CD8-positive, alpha-beta T cell (primary cell): ENCODE measurements at places on chromosomes 13 and 19.

GRCh38 chr13:110329798-110330461 is 22.8 kb downstream of the COL4A2 start:
- DNase-seq, result no peak

GRCh38 chr13:113836768-113837559 is 26.9 kb downstream of the GAS6 start:
- no peak for DNase-seq

DNA sequence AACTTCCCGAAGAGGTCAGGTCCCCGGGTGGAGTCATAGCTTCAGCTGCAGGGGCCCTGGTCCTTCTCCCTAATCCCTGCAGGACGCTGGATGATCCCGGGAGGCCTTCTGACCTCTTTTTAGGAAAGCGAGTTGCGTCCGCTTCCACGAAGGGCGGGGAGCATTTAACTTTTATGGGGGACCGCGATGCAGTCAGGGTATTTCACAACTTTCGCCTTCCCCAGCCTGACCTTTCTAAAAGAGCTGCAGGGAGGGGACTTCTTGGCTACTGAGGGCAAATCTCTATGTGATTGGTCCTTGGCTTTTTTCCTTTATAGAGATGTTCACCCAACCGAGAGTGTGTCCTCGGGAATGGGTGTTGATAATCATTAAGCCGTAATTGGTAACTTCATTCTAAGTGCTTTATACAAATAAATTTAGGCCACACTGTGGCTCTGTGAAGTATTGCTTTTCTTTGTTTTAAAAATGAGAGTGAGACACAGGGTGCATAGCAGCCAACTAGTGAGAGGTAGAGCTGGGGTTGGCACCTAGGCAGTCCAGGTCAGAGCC is 778 bp downstream of the ZNF230 start:
- no peak for DNase-seq

DNA sequence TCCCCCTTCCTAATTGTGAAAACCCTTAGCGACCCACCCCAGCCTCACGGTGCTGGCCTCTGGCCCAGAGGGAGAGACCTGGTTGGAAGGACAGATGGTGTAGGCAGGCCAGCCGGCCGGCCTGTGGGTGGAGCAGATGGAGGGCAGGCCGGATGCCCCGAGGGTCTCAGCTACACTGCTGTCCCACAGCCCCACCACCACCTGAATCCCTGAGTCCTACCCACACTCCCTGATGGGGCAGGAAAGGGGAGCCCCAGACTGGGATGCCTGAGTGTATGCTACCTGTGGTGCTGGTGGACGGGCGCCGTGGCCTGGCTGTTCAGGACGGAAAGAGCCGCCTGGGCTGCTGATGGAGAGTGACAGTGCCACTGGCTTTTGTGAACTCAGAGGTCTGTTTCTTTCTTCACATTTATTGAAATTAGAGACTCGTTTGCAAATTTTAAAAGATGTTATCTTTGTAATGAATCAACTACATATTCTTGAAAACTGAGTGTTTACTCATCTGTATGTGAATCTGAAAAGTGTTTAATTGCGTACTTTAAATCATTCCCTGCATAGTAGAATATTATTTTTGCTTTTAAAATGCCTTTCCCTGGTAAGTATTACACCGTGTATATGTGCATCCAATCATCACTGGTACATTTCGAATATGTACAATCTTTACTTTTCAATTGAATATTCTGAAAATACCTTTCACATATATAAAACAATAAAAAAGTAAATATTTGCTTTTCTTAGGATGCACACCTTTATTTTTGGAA is 35.7 kb downstream of the TFDP1 start:
- DNase-seq, result no peak

GRCh38 chr19:30760014-30760413 is 387.8 kb downstream of the ZNF536 start:
- no peak for DNase-seq

- DNase-seq, result peak; percentile 86
Observed at GRCh38 chr19:51422053-51422448, 4.6 kb upstream of the SIGLEC10 start.

DNA sequence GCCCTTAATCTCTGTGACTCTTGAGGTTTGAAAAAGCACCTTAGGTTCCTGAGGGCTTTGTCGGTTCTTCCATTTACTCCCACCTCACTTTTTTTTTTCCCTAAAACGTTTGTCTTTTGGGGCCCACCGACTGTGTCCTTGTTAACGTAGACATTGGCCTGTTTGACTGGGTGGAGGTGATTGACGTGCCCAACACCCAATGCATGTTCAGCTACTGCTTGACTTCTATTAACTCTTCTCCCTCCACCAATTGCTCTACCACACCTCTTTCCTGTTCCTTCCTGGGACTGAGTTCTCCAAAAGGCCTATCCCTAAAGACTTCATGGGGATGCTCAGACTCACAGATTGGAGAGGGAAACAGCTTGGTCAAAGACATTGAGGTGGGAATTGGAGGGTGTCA is 17.3 kb downstream of the CKM start:
- no peak for DNase-seq

DNA sequence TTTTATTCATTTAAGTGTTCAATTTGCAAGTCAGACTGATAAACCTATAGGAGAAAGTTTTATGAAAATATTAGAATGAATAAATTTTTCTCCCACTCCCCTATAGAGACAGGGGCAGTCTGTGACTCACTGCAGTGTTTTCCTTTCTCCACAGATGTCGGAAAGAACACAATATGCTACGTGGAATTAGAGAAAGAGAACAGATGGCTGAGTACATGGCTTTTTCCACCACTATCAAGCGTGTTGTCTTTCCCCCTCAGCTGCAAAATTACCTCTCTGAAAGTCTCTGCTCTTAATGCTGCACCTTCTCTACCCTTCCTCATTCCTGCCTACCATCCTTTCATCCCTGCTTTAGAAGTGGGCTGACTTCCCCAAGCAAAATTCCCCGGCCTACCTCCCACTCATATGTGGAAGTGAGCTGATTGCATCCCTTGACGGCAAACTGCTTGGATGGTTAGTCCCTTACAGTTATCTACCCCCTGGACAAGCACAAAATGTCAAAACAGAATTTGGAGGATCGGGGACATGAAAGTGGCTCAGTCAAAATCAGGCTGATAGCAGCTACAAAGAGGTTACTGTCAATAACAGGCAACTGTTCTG is 30.0 kb downstream of the FLT1 start:
- DNase-seq, result no peak

GRCh38 chr13:76976929-76977328 is 15.0 kb upstream of the CLN5 start:
- no peak for DNase-seq

- no peak for DNase-seq
Observed at GRCh38 chr13:51237386-51237785, 15.2 kb downstream of the FAM124A start.

GRCh38 chr19:28322491-28322890 is 890.5 kb downstream of the UQCRFS1 start:
- DNase-seq, result no peak

GRCh38 chr13:77386046-77386445 is 59.2 kb upstream of the MYCBP2 start:
- DNase-seq, result no peak

- no peak for DNase-seq
Observed at GRCh38 chr19:32471811-32472210, 66.2 kb downstream of the DPY19L3 start.

- no peak for DNase-seq
Observed at GRCh38 chr13:23473221-23473620, 39.7 kb upstream of the SACS start.

DNA sequence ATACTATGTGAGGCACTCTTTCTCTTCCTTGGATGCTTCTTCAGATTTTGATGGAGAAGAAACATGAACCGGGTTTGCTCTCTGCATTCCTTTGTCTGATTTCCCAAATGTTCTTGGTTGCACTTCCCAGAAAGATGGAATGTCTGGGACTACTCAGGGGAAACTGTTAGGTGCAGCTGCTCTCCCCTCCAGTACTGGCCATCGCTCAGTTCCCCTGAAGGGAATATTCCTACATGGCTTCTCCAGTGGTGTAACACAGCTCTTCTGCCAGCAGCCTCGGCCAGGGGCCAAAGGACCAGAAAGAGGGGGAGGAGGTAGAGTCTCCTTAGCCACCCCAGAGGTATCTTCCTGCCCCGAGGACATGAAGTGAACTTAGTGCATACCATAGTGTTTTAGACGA is 33.5 kb upstream of the SPRY2 start:
- DNase-seq, result no peak
